Epithelial cell of alveolus of lung (primary cell): ENCODE measurements at places on chromosomes 2 and 18. TPM values are rescaled to one million over a fixed set of nuclear protein-coding genes. Genes with fewer than 3 reads are reported as not detected.

SATB2 gene
- 4.7 and 7.3 TPM in 2 replicates for total RNA-seq

COLEC11 gene
- total RNA-seq, result 2.9 and 3.5 TPM in 2 replicates

PDCD1 gene
- not detected in 2 replicates for total RNA-seq

CNRIP1 gene
- total RNA-seq, result 25.4 and 39.2 TPM in 2 replicates

RUFY4 gene
- not detected in 2 replicates for total RNA-seq

CLEC4F gene
- not detected in 2 replicates for total RNA-seq

KCNIP3 gene
- 0.78 and 0.96 TPM in 2 replicates for total RNA-seq

TMEM182 gene
- total RNA-seq, result 2.6 and 2.7 TPM in 2 replicates

SNORC gene
- total RNA-seq, result 0.26 and 6.8 TPM in 2 replicates

RIT2 gene
- total RNA-seq, result not detected in 2 replicates

GKN1 gene
- total RNA-seq, result not detected in 2 replicates

COL3A1 gene
- 1,834 and 2,433 TPM in 2 replicates for total RNA-seq

MARCHF7 gene
- total RNA-seq, result 72.1 and 141 TPM in 2 replicates

GEN1 gene
- total RNA-seq, result 6.3 and 14.6 TPM in 2 replicates

RNF149 gene
- total RNA-seq, result 32.9 and 36.6 TPM in 2 replicates
